ENCODE measurements at places on chromosomes 13 and 19.

DNA sequence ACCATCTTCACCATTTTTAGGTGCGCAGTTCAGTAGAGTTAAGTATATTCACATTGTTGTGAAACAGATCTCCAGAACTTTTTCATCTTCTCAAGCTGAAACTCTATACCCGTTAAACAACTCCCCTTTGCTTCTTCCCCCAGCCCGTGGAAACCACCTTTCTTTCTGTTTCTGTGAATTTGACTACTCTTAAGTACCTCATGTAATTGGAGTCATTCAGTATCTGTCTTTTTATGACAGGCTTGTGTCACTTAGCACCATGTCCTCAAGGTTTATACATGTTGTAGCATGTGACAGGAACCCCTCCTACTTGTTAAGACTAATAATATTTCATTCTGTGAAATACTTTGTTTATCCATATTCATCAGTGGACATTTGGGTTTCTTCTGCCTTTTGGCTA is 52.8 kb downstream of the TNFRSF19 start:
- DNase-seq: no peak

- no peak for DNase-seq
Measured at GRCh38 chr19:4676955-4677731, 7.0 kb upstream of the MYDGF start.

DNA sequence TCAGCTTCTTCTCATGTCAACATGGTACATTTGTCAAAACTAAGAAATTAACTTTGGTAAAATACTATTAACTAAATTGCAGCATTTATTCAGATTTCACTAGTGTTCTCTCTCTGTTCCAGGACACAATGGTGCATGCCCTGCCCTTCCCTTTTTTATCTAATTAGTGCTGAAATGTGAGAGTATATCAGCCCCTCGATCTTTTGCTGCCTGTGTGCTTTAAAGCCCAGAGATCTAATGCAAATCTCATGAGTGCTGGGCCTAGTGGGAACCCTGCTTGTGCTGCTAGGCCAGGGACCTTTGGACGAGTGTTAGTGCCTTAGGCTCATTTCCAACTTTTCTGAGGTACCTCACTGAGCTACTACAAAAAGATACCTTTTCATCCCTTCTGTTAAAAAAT is 221.1 kb upstream of the EDNRB start:
- no peak for DNase-seq

GRCh38 chr19:1609103-1609396 is 3.8 kb upstream of the UQCR11 start:
- DNase-seq: no peak

DNA sequence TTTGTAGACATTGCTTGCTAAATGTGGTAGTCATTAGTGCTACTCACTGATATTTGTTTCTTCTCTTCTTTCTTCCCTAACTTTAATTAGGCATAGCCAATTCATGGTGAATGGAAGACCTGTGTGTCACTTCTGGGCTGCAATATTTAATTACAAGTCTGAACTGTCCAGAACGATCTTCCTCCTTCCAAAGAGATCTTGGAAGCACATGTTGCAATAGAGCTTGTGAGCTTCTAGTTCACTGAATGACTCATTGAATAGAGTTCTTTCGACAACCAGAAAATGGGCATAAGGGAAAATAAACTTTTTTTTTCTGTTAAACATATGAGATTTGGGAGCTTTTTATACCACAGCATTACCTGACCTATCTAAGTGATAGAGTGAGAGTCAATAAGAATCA is 1264.6 kb downstream of the PCDH9 start:
- peak; percentile 80 for DNase-seq

- peak; percentile 94 for DNase-seq
Measured at GRCh38 chr19:2032296-2032941, 16.9 kb upstream of the BTBD2 start.

DNA sequence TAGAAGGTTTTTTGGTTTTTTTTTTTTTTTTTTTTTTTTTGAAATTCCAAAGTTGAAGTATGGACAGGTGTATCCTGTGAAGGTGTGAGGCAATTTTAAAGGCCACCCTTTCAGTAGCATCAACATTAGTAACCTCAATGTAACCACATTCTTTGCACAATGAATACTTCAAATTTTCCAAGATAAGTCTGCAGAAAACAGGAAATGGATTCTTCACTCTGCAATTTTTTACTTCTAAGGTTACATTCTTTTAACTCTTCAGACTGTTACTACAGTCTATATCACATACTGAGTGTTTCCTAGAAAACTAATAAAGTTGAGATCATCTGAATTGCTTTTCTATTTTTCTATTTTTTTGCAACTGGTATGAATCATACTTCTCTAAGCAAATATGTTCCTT is 569.0 kb upstream of the GPC6 start:
- no peak for DNase-seq

DNA sequence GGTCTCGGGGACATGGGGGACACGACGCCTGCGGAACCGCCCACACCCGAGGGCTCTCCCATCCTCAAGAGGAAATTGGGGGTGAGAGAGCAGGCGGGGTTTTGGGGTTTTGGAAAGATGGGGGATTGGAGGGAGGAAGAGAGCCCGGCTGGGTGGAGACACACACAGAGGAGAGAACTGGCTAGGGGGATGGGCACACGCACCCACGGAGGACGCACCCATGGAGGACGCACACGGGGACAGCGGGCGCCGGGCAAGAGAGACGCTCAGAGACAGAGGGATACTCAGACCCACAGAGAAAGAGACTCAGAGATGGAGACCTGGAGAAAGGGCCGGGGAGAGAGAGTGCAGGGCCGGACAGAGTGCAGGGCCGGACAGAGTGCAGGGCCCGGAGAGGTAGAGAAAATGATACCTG is 52.1 kb downstream of the MAP4K1 start:
- no peak for DNase-seq

DNA sequence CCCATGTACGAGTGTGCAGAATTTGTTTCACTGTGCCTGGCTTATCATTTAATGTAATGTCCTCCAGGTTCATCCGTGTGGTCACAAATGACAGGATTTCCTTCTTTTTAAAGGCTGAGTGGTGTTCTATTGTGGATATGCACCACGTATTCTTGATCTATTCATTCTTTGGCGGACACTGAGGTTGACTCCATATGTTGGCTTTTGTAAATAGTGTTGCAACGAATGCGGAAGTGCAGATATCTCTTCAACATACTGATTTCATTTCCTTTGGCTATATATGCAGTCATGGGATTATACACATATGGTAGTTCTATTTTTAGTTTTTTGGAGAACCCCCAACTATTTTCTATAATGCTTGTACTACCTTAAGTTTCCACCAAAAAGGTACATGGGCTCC is 13.0 kb downstream of the OR7A5 start:
- DNase-seq: no peak

DNA sequence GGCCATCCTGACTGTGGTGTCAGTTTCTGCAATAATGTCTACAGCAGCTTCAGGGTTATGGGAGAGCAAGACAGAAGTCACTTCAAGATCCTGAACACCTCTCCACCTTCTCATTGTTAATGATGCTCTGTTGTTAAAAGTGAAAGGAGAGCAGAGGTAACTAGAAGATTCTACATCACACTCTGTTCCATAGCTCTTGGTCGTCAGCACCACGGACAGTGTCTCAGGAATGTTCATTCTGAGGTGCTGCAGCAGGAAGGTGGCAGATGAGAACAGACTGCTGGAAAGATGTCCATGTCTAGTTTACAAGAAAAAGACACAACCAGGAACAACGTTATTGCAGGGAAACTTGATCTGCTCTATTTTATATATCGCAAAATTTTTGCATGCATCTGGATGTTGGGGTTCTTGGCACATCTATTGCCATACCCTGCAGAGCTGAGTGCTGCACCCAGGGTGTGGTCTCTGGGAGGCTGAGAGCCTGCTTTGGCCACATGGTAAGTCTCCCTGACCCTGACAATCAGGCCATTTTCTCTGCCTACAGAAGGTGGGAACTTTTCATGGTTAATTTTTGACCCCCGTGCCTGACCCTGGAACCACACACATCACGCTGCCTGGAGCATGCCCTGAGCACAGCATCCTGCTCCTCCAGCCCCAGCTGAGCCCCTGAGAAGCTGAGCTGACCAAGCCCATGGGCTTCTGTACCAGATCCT is 12.7 kb downstream of the CEACAM21 start:
- peak; percentile 42 for DNase-seq

DNA sequence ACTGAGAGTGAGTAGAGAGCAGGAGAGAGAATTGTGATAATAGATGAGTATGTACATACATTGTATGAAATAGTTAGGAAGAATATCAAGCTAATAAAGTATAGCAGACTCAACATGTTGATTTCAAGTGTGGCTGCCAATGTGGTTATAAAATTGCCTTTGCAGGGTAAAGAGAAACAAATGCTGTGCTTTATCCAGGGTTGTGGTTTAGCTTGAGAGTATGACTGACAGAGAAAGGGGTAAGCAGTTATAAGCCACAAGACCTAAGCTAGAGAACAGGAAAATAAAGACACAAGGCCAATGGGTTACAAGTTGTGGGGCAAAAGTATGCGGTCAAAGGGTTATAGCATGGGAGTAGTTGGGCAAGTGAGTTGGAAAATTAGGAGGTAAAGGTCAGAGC is 1217.5 kb downstream of the DIAPH3 start:
- no peak for DNase-seq

- no peak for DNase-seq
Measured at GRCh38 chr19:55693336-55693974, 18.4 kb downstream of the EPN1 start.

GRCh38 chr19:30411714-30412113 is 39.5 kb downstream of the ZNF536 start:
- no peak for DNase-seq

DNA sequence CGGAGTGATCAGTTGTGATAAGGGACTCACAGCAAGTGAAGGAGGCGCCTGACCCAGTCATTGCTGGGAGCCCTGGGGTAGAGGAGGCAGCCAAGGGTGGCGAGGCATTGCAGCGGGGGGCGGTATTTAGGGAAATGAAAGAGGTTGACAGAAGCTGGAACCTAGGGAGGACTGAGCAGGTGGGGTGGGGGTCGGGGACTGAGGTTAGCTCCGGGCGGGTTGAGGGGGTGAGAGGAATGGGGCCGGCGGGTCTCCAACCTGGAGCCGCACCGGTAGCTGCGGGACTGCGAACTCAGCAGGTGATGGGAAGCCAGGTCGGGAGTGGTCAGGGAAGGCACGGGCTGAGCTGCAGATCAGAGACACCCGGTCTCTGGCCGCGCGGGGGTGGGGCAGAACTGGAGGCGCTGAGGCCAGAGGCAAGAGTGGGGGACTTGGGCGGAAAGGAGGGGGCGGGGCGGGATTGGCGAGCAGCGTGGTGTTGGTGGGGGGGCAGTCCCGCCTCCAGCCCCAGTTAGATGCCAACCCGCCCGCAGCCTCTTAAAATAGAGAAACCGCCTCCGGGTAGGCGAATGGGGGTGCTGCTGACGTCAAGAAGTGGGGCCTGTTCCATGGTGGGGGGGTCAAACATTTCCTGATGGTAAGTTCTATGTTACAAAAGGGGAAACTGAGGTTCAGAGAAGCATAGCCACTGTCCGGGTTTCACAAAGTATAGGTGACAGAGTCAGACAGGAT is 1.5 kb downstream of the MAST3 start:
- DNase-seq: no peak

DNA sequence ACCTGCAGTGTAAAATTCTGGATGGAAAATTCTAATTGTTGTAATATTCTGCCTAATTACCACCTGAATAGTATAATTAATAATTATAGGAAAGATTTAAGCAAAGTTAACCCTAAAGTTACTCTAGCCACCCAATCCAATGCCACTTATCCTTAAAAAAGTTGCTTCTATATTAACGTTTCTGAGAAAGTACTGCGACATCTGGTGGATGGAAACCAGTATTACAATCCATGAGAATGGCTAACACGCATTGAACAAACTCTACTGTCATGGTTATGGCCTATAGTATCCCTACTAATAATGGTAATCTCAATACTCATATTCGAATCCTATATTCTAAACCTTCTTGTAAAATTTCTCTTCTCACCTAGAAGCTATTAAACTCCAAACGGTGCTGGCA is 1551.8 kb downstream of the SLITRK1 start:
- no peak for DNase-seq

DNA sequence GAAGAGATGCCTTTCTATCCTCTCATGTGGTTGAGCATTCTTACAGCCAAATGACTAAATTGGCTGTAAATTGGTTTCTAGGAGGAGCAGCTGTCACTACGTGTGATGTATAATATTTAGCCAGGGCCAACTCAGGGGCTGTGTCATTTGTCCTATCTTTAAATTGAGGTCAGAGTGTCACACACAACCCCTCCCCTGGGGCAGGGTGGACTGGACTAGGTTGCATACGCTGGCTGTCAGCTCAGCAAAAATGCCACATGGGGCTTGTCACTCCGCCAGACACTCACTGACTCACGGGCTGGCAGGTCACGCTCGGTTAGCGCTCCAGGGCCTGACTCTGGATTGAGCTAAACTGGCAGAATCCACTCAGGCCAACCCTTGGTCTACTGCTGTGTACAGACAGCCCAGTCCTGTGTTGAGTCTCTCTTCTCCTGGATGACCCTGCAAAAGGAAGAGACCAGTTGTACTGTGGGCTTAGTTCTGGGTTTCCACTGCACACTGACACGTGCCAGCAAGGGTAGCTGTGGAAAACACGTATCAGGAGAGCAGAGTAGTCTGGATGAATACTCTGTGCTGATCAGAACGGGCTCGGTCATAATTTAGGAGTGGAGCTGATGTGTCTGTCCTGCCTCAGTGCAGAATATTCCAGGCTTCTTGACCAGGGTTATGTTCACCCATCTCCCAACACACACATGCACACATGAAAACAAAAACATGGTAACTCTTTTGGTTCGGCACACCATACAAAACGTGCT is 29.1 kb downstream of the SHISA2 start:
- DNase-seq: no peak

- no peak for DNase-seq
Measured at GRCh38 chr19:40763526-40763925, 11.8 kb upstream of the MIA start.

DNA sequence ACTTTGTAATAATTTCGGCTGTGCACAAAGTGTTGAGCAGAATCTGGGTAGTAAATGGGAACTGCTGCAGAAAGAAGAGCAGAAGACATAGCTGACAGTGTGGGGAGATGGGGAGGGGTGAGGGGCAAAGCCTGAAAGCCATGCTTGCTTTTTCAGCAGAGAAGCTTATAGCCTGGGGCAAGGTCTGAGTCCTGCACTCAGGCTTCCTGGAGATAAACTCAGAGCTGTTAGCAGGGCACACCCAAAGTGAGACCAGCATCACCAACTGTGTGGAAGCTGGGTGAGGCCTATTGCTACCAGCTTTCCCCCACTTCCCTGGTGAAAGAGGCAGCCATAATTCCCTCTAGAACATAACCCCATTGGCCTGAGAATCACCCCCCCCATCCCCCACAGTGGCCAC is 15.6 kb upstream of the LHFPL6 start:
- DNase-seq: no peak

DNA sequence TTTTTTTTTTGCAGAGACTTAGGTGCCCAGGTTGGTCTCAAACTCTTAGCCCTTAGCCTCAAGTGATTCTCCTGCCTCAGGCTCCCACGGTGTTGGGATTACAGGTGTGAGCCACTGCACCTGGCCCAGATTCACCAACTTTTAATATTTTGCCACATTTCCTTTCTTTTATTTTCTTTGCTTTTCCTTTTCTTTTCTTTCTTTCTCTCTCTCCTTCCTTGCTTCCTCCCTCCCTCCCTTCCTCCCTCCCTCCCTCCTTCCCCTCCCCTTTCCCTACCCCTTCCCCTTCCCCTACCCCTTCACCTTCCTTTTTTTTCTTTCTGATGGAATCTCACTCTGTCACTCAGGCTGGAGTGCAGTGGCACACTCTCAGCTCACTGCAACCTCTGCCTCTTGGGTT is 35.3 kb downstream of the BICRA start:
- no peak for DNase-seq

- peak; percentile 50 for DNase-seq
Measured at GRCh38 chr19:1132552-1133383, 29.0 kb downstream of the GPX4 start.

GRCh38 chr13:74669149-74669548 is 534.9 kb upstream of the KLF12 start:
- no peak for DNase-seq

GRCh38 chr13:67806796-67807195 is 576.7 kb upstream of the PCDH9 start:
- peak; percentile 28 for DNase-seq

Data from umbilical cord (tissue), 2 donors.